Osteocyte (in vitro differentiated cells): ENCODE measurements at places on chromosomes 3 and 15.

DNA sequence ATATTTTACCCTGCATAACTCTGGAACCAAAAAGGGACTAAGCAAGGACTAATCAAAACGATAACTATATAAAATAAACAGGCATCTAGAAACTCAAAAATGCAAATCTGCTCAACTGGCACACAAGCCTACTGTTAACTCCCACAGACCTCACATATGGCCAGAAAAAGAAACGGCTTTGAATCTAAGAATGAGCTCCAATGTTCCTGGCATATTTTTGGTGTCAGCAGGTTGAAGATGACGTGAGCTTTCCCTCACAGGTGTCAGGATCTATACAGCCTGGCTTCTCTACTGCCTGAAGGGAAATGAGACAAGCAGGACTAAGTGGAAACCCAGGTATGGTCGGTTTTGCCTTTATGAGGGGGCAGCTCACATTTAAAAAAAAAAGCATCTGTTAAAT, 120.1 kb upstream of the SPATA12 start:
- H3K36me3 ChIP-seq = no peaks in the 10 kb centered on the region
- H3K27me3 ChIP-seq = no peaks in the 10 kb centered on the region
- no peaks in the 10 kb centered on the region for H3K4me1 ChIP-seq

DNA sequence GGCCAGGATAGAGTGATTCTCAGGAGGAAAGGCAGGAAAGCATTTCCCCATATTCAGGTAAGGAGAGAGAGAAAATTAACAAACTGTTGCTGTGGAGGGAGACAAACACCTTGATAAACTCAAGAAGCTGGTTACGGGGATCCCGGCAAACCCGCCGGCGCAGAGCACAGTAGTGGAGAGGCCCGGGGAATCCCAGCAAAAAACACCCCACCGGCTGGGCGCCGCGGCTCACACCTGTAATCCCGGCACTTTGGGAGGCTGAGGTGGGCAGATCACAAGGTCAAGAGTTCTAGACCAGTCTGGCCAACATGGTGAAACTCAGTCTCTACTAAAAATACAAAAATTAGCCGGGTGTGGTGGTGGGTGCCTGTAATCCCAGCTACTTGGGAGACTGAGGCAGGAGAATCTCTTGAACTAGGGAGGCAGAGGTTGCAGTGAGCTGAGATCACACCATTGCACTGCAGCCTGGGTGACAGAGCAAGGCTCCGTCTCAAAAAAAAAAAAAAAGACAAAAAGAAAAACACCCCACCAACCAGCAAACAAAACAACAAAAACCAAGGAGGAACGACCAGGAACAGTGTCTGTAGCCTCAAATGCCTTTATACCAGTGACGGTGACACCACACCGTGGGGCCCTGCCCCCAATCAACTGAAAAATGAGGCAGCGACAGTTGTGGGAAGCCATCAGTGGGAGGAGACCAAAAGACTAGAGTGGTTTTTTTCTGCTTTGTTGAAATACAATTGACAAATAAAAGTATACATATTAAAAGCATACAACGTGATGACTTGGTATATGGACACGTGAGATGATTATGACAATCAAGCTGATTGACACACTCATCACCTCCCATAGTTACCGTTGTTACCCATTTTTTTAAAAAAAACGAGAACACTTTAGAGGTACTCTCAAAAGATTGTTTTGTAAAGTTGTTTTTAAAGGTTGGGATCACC, 40.2 kb upstream of the IDH2 start:
- H3K27ac ChIP-seq = no peak overlapping the region
- no peak overlapping the region for H3K4me3 ChIP-seq
- peaks cover 3% of the 10 kb centered on the region for H3K4me1 ChIP-seq
- DNase-seq = no peak
- H3K36me3 ChIP-seq = no peaks in the 10 kb centered on the region
- H3K27me3 ChIP-seq = no peaks in the 10 kb centered on the region

- H3K4me1 ChIP-seq = peaks cover 72% of the 10 kb centered on the region
- H3K27me3 ChIP-seq = no peaks in the 10 kb centered on the region
- H3K27ac ChIP-seq = peak overlapping the region; percentile 85
- DNase-seq = no peak
Observed at GRCh38 chr3:190019006-190019405, 101.7 kb downstream of the P3H2 start.

DNA sequence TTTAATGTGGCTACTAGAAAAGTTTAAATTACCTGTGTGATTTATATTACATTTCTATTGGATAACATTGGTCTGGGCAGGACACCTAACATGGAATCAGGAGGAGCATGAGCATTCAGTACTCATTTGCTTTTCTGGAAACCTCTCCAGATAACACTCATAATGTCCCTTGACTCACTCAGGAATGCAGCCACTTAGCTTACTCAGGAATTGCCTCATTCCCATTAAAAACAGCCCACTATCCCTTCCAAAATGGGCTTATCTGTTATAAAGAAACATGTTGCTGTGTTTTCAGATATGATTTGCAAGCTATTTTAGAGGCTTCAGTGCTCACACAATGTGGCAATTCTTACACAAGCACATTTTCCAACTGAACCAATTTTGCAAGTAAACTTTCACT, 17.1 kb downstream of the GBE1 start:
- DNase-seq = no peak
- H3K4me3 ChIP-seq = no peak overlapping the region
- no peaks in the 10 kb centered on the region for H3K27me3 ChIP-seq
- H3K4me1 ChIP-seq = peaks cover 69% of the 10 kb centered on the region
- H3K27ac ChIP-seq = peak overlapping the region; percentile 98
- H3K36me3 ChIP-seq = peaks cover 2% of the 10 kb centered on the region

- H3K36me3 ChIP-seq = no peaks in the 10 kb centered on the region
- no peaks in the 10 kb centered on the region for H3K27me3 ChIP-seq
- DNase-seq = no peak
- H3K4me3 ChIP-seq = no peak overlapping the region
Observed at GRCh38 chr3:60445446-60445845, 805.8 kb downstream of the FHIT start.

- peaks cover 3% of the 10 kb centered on the region for H3K36me3 ChIP-seq
- H3K27ac ChIP-seq = no peak overlapping the region
- no peak overlapping the region for H3K4me3 ChIP-seq
- no peaks in the 10 kb centered on the region for H3K27me3 ChIP-seq
- peaks cover 4% of the 10 kb centered on the region for H3K4me1 ChIP-seq
Observed at GRCh38 chr3:52313188-52313773, 2.8 kb upstream of the DNAH1 start.
